ENCODE measurements at places on chromosomes 4 and X. TPM values are rescaled to one million over a fixed set of nuclear protein-coding genes. Genes with fewer than 3 reads are reported as not detected.

DNA sequence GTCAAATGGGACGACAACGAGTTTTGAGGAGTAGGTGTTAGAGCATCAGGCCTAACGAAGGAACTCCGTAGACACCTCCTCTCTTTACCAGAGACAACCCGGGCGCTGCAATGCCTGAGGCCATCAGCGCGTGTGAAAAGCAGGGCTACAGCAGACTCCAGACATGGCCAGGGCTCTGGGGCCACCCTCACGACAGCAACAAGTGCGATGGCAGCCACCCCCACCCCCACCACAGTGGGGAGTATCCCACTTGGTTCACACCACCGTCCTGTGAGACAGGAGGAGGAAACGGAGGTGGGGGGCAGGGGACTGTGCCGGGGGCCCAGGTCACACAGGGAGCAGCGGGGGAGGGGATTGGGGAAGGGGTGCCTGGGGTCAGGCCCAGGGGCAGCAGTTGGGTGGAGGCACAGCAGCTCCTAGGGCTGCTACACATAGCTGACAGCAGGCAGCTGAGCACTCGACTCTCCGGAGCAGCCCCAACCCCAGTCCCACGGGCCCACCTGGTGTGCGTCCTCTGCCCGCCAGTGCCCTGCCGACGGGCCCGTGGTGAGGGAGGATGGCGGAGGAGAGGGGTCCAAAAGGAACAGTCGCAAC lies 8.5 kb downstream of the LRPAP1 start:
- H3K27me3 ChIP-seq = no peaks in the 10 kb centered on the region
- H3K27ac ChIP-seq = no peak overlapping the region
- no peak overlapping the region for H3K4me3 ChIP-seq
- peaks cover 81% of the 10 kb centered on the region for H3K36me3 ChIP-seq
- no peak for DNase-seq

DNA sequence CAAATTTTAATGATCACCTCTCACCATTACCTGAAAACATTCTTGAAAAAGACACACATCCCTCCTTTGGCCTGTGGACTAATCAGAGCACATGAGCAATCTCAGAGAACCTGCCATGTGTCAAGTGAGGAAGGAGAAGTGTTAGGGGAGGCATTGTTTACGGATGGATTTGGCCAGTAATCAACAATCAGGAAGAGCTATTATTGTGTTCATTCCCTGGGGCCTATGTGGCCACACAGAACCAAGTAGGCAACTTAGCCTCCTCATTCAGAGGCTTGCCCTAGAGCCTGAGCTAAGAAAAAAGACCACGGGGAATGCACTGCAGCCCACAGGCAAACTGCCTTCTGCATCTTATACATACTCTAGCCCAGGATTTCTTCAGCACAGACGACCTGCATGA lies 40.6 kb upstream of the DOCK11 start:
- H3K4me1 ChIP-seq = no peaks in the 10 kb centered on the region
- H3K4me3 ChIP-seq = no peak overlapping the region
- H3K36me3 ChIP-seq = peaks cover 4% of the 10 kb centered on the region
- no peak overlapping the region for H3K27ac ChIP-seq

DNA sequence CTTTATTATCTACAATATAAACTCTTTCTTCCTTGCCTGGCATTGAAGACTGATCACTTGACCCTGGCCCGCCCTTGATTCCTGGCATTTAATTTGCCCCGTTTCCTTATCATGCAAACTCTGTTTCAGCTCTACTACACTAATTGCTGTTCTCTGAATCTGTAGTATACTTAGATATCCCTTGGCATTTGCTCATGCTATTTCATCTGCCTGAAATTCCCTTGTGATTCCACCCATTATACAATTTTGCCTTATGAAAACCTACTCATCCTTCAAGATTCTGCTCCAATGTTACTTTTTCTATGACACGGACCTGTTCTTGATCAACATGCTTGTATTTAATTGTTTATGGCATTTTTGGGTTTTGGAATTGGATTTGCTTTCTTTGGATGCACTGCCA lies 459.9 kb upstream of the AMOT start:
- no peak for DNase-seq
- H3K4me3 ChIP-seq = no peak overlapping the region
- no peak overlapping the region for H3K27ac ChIP-seq
- H3K27me3 ChIP-seq = no peaks in the 10 kb centered on the region
- H3K36me3 ChIP-seq = no peaks in the 10 kb centered on the region
- no peaks in the 10 kb centered on the region for H3K4me1 ChIP-seq

GRCh38 chr4:183848805-183849204 lies 56.3 kb upstream of the STOX2 start:
- peaks cover 11% of the 10 kb centered on the region for H3K4me1 ChIP-seq
- peaks cover 2% of the 10 kb centered on the region for H3K27me3 ChIP-seq
- H3K4me3 ChIP-seq = no peak overlapping the region
- H3K27ac ChIP-seq = no peak overlapping the region
- H3K36me3 ChIP-seq = no peaks in the 10 kb centered on the region

DNA sequence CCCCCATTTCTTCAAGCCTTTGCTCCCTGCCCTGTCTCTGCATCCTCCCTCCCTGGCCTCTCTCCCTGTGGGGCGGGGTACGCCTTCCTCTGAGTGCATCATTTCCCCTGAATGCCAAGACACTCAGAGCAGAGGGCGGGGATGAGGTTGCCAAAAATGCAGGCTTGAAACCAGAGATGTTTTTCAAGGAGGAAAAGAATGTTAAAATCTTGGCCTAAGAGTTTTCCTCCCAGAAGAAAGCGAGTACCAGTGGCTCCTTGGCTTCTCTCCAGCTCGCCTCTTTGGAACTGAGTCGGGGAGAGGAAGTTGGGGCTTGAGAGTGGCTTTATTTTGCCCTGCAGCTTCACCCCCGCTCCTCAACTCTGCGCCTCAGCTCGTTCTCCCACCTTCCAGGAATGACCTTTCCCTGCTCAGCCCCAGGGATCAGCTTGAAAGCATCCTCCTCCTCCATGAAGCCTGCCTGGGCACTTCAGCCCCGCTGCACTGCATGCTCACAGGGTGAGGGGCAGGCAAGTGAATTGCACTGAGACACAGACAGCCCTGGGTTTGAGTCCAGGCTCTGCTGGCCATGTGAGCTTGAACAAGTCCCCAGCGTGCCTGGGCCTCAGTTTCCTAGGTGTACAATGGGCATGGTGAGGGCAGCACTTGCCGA lies 57.5 kb upstream of the SORCS2 start:
- peak; percentile 94 for DNase-seq
- H3K4me1 ChIP-seq = peaks cover 36% of the 10 kb centered on the region
- H3K36me3 ChIP-seq = no peaks in the 10 kb centered on the region

GRCh38 chr4:129254126-129254525 lies 158.2 kb downstream of the C4orf33 start:
- no peak overlapping the region for H3K27ac ChIP-seq
- H3K36me3 ChIP-seq = no peaks in the 10 kb centered on the region
- H3K4me3 ChIP-seq = no peak overlapping the region
- H3K27me3 ChIP-seq = no peaks in the 10 kb centered on the region
- H3K4me1 ChIP-seq = no peaks in the 10 kb centered on the region

DNA sequence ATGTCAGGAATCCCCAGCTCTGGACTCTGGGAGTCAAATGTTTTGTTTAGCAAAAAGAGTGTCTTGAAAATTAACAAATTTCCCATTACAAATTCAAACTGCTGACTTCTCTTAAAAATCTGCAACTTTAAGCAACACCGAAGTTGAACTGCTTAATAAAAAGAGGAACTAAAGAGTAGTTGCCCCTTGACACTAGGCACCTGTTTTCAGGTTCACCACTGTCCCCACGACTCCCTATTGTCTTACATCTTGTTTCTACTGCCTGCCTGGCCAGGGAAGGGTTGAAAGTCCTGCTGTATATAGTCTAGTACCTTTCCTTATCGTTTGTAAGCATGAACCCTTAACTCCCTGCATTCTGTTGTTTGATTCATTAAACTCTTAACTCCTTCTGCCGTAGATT lies 173.9 kb downstream of the SCFD2 start:
- H3K36me3 ChIP-seq = no peaks in the 10 kb centered on the region
- H3K27me3 ChIP-seq = no peaks in the 10 kb centered on the region
- H3K4me1 ChIP-seq = peaks cover 2% of the 10 kb centered on the region
- H3K27ac ChIP-seq = no peak overlapping the region

DNA sequence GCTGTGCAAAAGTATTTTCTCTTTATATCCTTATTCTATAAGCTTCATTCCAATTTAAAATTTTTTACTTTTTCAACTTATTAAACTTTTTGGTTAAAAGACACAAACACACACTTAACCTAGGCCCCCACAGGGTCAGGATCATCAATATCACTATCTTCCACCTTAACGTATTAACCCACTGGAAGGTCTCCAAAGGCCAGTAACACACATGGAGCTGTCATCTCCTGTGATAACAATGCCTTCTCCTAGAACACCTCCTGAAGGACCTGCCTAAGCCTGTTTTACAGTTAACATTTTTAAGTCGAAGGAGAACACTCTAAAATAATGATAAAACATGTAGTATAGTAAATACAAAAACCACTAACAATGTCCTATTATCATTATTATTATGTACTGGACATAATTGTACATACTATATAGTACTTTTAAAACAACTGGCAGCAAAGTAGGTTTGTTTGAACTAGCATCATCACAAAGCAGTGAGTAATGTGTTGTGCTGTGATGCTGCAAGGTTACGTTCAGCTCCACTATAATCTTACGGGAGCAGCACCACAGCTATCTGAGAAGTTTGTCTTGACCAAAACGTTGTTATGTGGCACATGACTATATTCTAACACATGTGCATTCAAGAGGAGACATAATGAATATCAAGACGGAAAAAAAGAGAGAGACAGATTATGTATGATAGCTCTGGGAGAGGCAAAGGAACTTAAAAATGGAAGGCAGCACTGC lies 33.7 kb downstream of the DHX15 start:
- no peaks in the 10 kb centered on the region for H3K4me1 ChIP-seq
- no peaks in the 10 kb centered on the region for H3K27me3 ChIP-seq
- no peak overlapping the region for H3K27ac ChIP-seq
- DNase-seq = no peak
- peaks cover 23% of the 10 kb centered on the region for H3K36me3 ChIP-seq
- no peak overlapping the region for H3K4me3 ChIP-seq

The RAB39B gene
- total RNA-seq = 0.40 TPM

The SPANXC gene
- not detected for total RNA-seq

The SLC39A8 gene
- total RNA-seq = 4.7 TPM

The SPANXN4 gene
- not detected for total RNA-seq

The NSUN7 gene
- total RNA-seq = 0.84 TPM

The ERCC6L gene
- total RNA-seq = 1.5 TPM

All from muscle of leg (tissue), 16 donors.